Fibroblast of villous mesenchyme (primary cell): ENCODE measurements at places on chromosomes 12 and 14. TPM values are rescaled to one million over a fixed set of nuclear protein-coding genes. Genes with fewer than 3 reads are reported as not detected.

DNA sequence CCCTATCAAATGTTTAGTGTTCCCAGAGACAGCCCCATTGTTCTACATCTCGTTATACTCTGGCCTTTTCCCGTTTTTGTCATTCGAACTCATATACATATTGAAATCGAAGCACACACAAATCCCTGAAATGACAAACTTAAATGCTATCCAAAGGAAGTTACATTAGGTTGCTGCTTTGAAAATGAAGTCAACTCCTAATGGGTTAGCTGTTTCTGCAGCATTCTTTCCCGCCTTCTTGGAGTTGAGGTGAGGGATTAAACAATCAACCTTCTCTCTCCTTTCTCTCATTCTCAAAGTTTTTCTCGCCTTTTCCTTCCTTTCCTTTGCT is 642 bp upstream of the PHC1 start:
- DNase-seq: no peak

GRCh38 chr14:32513571-32514009 is 184.5 kb downstream of the AKAP6 start:
- DNase-seq: peak; percentile 31

The CLEC12A gene
- not detected in 2 replicates for total RNA-seq

The AMN gene
- total RNA-seq: under 0.01 and 0.43 TPM in 2 replicates

The GPX2 gene
- not detected in 2 replicates for total RNA-seq

GRCh38 chr12:117890137-117890536 is 78.7 kb downstream of the KSR2 start:
- DNase-seq: no peak

- no peak for DNase-seq
Observed at GRCh38 chr14:33742166-33742565, 208.7 kb downstream of the EGLN3 start.

- peak; percentile 77 for DNase-seq
Observed at GRCh38 chr14:55556929-55557623, 22.9 kb upstream of the KTN1 start.

GRCh38 chr14:104048758-104049507 is 36.6 kb upstream of the ASPG start:
- DNase-seq: peak; percentile 17

DNA sequence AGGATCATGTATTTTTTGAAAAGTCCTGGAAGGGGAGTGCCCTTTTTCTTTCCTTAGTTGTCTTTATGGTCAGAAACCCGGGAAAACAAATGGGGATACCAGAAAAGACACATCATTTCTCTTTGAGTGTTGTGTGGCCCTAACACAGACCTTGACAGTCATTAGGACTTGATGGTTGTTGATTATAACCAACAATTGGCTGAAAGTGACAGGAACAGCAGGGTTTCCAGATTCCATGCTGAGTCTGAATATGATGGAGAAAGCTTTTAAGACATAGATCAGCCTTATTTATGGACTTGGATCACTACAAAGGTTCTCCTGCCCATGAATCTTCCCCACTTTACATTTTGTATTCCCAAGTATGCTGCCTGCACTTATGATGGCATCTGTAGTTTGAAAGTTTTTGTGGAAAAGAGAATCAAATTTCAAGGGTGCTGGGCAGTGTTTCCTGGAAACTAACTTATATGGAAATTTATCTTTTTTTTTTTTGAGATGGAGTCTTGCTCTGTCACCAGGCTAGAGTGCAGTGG is 30.4 kb downstream of the POLR3B start:
- DNase-seq: no peak

The KLRC2 gene
- not detected in 2 replicates for total RNA-seq

The RHEBL1 gene
- total RNA-seq: 0.64 and 0.86 TPM in 2 replicates
